Diencephalon (tissue), 1 donor: ENCODE measurements at places on chromosomes 11 and 22. TPM values are rescaled to one million over a fixed set of nuclear protein-coding genes. Genes with fewer than 3 reads are reported as not detected.

Gene KRTAP5-8
- total RNA-seq: not detected

Gene MPZL3
- total RNA-seq: 2.8 TPM

Gene BTBD10
- 189 TPM for total RNA-seq

Gene PKNOX2
- 6.9 TPM for total RNA-seq

Gene CAPRIN1
- total RNA-seq: 265 TPM

Gene RHOD
- 0.23 TPM for total RNA-seq

Gene CHRM1
- 6.5 TPM for total RNA-seq

Gene TRIM29
- total RNA-seq: 0.46 TPM

Gene GAL3ST3
- 15.5 TPM for total RNA-seq

Gene OR4A5
- total RNA-seq: not detected

Gene P2RY2
- total RNA-seq: not detected

Gene LRRC32
- 2.1 TPM for total RNA-seq

Gene CATSPERZ
- 2.1 TPM for total RNA-seq

Gene TMEM86A
- 6.7 TPM for total RNA-seq

Gene GLYAT
- not detected for total RNA-seq

Gene MMP10
- total RNA-seq: 0.23 TPM

Gene PRR5L
- 14.3 TPM for total RNA-seq

Gene SLC16A8
- total RNA-seq: 2.1 TPM

Gene OR8G5
- total RNA-seq: not detected

Gene MFRP
- 0.23 TPM for total RNA-seq

Gene SLC6A5
- 0.23 TPM for total RNA-seq

Gene OR51B2
- 0.46 TPM for total RNA-seq

Gene TYR
- total RNA-seq: not detected

Gene ACTN3
- total RNA-seq: 0.23 TPM

Gene BTG4
- not detected for total RNA-seq

Gene NPAS4
- total RNA-seq: 1.6 TPM

Gene YAP1
- 33.9 TPM for total RNA-seq

Gene CLDN5
- 91.8 TPM for total RNA-seq

Gene MMP12
- not detected for total RNA-seq

Gene POLR2F
- total RNA-seq: 37.4 TPM

Gene CD3E
- not detected for total RNA-seq

Gene DDTL
- total RNA-seq: 3.9 TPM

Gene ENTHD1
- not detected for total RNA-seq

Gene UPB1
- 0.46 TPM for total RNA-seq

Gene ABCC8
- 15.7 TPM for total RNA-seq

Gene ZBTB16
- total RNA-seq: 6.7 TPM

Gene IFITM1
- 11.5 TPM for total RNA-seq

Gene MRGPRX1
- not detected for total RNA-seq

Gene APOL5
- total RNA-seq: not detected

Gene UCP3
- total RNA-seq: 1.8 TPM

Gene IGSF22
- 0.46 TPM for total RNA-seq

Gene PSMD13
- total RNA-seq: 93.7 TPM

Gene PIH1D2
- 7.2 TPM for total RNA-seq

Gene RFPL1
- not detected for total RNA-seq

Gene DEUP1
- total RNA-seq: 1.8 TPM

Gene LAYN
- total RNA-seq: 2.5 TPM

Gene LRRC74B
- 0.46 TPM for total RNA-seq

Gene SHANK3
- 13.6 TPM for total RNA-seq

Gene KDM4D
- 2.5 TPM for total RNA-seq

Gene LUZP2
- 131 TPM for total RNA-seq

Gene PPFIBP2
- total RNA-seq: 11.1 TPM

Gene OR8D1
- total RNA-seq: not detected
